ENCODE measurements at places on chromosomes 5 and 9. TPM values are rescaled to one million over a fixed set of nuclear protein-coding genes. Genes with fewer than 3 reads are reported as not detected.
A peak's percentile ranks its signal among the peaks of the same experiment; 100 is the strongest.

- peak; percentile 77 for DNase-seq
- H3K27ac ChIP-seq: peak overlapping the region; percentile 65
- H3K4me1 ChIP-seq: peaks cover 16% of the 10 kb centered on the region
- no peaks in the 10 kb centered on the region for H3K36me3 ChIP-seq
Observed at GRCh38 chr9:34380511-34381315, 4.0 kb upstream of the MYORG start.

- H3K36me3 ChIP-seq: no peaks in the 10 kb centered on the region
- H3K27ac ChIP-seq: no peak overlapping the region
- H3K27me3 ChIP-seq: no peaks in the 10 kb centered on the region
- no peak overlapping the region for H3K4me3 ChIP-seq
Observed at GRCh38 chr5:109230369-109230768, 179.4 kb downstream of the PJA2 start.

- no peak overlapping the region for H3K4me3 ChIP-seq
- no peaks in the 10 kb centered on the region for H3K27me3 ChIP-seq
- H3K27ac ChIP-seq: no peak overlapping the region
- H3K36me3 ChIP-seq: no peaks in the 10 kb centered on the region
Observed at GRCh38 chr5:22887566-22887965, 34.4 kb upstream of the CDH12 start.

- peaks cover 31% of the 10 kb centered on the region for H3K4me1 ChIP-seq
- H3K36me3 ChIP-seq: no peaks in the 10 kb centered on the region
Observed at GRCh38 chr9:127915801-127916719, 781 bp downstream of the ST6GALNAC4 start.

DNA sequence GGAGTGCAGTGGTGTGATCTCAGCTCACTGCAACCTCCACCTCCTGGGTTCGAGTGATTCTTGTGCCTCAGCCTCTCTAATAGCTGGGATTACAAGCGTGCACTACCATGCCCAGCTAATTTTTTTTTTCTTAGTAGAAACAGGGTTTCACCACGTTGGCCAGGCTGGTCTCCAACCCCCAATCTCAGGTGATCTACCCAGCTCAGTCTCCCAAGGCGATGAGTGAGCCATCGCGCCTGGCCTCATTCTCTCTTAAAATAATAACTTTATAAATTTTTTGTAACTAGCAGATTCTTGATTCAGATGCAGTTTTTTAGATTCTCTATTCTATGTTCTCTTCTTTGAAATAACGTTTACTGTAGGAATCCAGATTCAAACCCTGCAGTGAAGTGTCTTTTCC is 127.1 kb downstream of the GDNF start:
- no peak overlapping the region for H3K4me3 ChIP-seq
- no peaks in the 10 kb centered on the region for H3K27me3 ChIP-seq
- H3K36me3 ChIP-seq: no peaks in the 10 kb centered on the region
- no peaks in the 10 kb centered on the region for H3K4me1 ChIP-seq
- no peak for DNase-seq
- no peak overlapping the region for H3K27ac ChIP-seq

DNA sequence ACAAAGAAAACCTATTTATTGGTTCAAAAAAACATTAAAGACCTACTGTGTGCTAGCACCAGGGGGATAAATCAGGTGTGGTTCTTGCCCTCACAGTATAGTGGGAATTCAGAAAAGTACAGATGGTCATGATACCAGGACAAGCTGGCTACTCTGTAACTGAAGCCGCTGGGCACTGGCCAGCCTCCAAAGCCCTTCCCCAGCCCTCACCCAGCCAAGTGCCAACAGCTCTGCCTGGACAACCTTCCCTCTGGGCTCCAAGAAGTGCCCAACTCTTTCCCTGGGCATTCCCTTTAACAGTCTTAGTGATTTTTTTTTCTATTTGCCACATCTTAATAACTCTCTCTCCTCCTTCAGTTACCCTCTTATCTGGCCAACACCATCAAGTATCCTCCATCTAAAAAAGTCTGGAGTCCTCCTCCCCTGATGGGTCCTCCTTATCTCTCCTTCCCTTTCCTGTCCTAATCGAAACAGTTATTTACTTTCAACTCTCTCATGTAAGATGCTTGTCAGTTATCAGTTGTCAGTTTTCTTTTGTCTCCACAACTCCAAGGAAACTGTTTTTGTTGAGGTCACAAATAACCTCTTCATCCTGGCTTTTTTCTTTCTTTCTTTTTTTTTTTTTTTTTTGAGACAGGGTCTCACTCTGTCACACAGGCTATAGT is 13.3 kb upstream of the SEPTIN8 start:
- no peak overlapping the region for H3K4me3 ChIP-seq
- no peak overlapping the region for H3K27ac ChIP-seq
- H3K27me3 ChIP-seq: no peaks in the 10 kb centered on the region
- H3K36me3 ChIP-seq: no peaks in the 10 kb centered on the region
- no peak for DNase-seq
- H3K4me1 ChIP-seq: no peaks in the 10 kb centered on the region

DNA sequence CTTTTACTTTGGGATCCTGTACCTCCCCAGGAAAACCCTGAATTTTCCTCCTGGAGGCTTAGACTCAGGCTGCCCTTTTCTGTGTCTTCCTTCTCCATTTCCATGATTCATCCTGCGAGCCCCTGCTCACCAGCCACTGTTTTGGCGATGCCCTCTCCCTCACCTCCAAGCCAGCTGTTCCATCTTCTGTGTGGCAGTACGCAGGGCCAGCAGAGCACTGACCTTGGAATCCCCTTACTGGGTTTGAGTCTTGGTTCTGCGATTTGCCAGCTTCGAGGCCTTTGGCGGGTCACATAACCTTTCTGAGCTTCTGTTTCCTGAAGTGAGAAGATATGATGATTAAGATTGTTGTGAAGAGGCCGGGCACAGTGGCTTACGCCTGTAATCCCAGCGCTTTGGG is 7.2 kb downstream of the PPARGC1B start:
- H3K36me3 ChIP-seq: no peaks in the 10 kb centered on the region
- H3K4me3 ChIP-seq: no peak overlapping the region
- no peak overlapping the region for H3K27ac ChIP-seq

DNA sequence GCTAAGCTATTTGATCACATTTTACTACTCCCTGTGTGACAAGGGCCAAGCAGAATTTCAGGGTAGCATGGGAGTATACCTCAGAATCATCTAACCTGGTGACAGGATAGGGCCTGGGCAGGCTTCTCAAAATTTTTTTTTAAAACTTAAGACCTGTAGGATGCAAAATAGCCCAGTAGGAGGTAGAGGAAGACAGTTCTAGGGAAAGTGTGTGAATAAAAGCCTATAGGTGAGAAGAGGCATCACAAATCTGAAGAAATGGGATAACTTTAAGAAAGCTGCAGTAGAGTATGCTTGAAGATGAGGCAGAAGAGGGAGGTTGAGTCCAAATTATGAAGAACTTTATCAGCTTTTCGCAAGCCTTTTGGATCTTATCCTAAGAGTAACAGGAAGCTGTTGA is 32.3 kb downstream of the CNTRL start:
- H3K27ac ChIP-seq: no peak overlapping the region
- no peak overlapping the region for H3K4me3 ChIP-seq
- DNase-seq: peak; percentile 64
- H3K36me3 ChIP-seq: no peaks in the 10 kb centered on the region
- H3K27me3 ChIP-seq: no peaks in the 10 kb centered on the region

- DNase-seq: no peak
- no peaks in the 10 kb centered on the region for H3K27me3 ChIP-seq
- no peak overlapping the region for H3K27ac ChIP-seq
- no peaks in the 10 kb centered on the region for H3K4me1 ChIP-seq
Observed at GRCh38 chr5:172646716-172647285, 5.7 kb downstream of the NEURL1B start.

- DNase-seq: no peak
- H3K36me3 ChIP-seq: no peaks in the 10 kb centered on the region
- H3K4me3 ChIP-seq: no peak overlapping the region
- peaks cover 4% of the 10 kb centered on the region for H3K27me3 ChIP-seq
Observed at GRCh38 chr9:33517373-33517772, 6.7 kb upstream of the ANKRD18B start.

- no peak overlapping the region for H3K4me3 ChIP-seq
- no peaks in the 10 kb centered on the region for H3K4me1 ChIP-seq
- DNase-seq: no peak
- no peaks in the 10 kb centered on the region for H3K27me3 ChIP-seq
- H3K27ac ChIP-seq: no peak overlapping the region
Observed at GRCh38 chr9:121226175-121226574, 24.5 kb upstream of the RAB14 start.

GRCh38 chr5:71740015-71740753 is 21.1 kb downstream of the CARTPT start:
- no peak overlapping the region for H3K4me3 ChIP-seq
- H3K27me3 ChIP-seq: no peaks in the 10 kb centered on the region
- H3K27ac ChIP-seq: no peak overlapping the region
- H3K4me1 ChIP-seq: no peaks in the 10 kb centered on the region

GRCh38 chr9:114449236-114449635 is 56.0 kb downstream of the WHRN start:
- DNase-seq: no peak
- H3K27me3 ChIP-seq: no peaks in the 10 kb centered on the region
- no peak overlapping the region for H3K4me3 ChIP-seq
- H3K36me3 ChIP-seq: no peaks in the 10 kb centered on the region

- H3K27me3 ChIP-seq: no peaks in the 10 kb centered on the region
- no peak overlapping the region for H3K27ac ChIP-seq
- no peaks in the 10 kb centered on the region for H3K4me1 ChIP-seq
- H3K36me3 ChIP-seq: no peaks in the 10 kb centered on the region
Observed at GRCh38 chr9:642014-642413, 199.5 kb upstream of the DMRT1 start.

DNA sequence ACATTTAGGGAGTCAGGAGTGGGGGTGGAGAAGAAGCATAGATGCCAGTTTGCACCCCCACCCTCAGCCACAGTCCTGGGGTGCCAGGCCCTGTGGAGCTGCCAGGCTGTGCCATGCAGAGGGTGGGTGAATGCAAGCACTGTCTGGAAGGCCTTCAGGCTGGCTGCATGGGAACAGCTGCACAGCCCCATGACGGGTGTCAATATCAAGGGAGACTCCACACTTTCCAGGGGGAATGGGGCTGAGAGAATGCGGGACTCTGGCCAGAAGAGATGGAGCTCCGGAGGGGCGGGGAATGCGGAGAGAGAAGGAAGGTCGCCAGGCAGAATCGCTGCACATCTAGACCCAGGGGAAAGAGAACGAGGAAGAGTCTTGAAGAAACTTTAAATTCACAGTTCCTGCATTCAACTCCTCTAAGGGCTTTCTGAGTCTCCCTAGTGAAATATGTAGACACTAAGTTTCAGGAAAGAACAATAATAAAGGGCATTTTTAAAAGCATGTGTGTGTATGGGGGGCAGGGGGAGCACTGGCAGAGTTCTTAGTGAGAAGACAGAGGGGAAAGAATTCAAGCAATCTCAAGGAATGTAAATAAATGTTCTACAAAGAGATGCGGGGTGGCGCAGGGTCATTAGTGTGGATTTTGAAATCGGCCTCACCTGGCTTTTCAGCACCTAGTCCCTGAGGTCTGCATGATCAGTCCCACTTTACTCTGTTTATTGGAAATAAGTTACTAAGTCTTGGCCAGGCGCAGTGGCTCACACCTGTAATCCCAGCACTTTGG is 59.1 kb downstream of the BOD1 start:
- H3K27ac ChIP-seq: no peak overlapping the region
- DNase-seq: no peak
- no peaks in the 10 kb centered on the region for H3K27me3 ChIP-seq
- no peak overlapping the region for H3K4me3 ChIP-seq

MARCOL gene
- polyA plus RNA-seq: not detected

GRIN1 gene
- not detected for polyA plus RNA-seq

CDC25C gene
- polyA plus RNA-seq: not detected

C5orf52 gene
- polyA plus RNA-seq: not detected

IL4 gene
- polyA plus RNA-seq: not detected

All from naive thymus-derived CD4-positive, alpha-beta T cell (primary cell).